CD4-positive, alpha-beta T cell (primary cell): ENCODE measurements at places on chromosomes 7 and 10.

DNA sequence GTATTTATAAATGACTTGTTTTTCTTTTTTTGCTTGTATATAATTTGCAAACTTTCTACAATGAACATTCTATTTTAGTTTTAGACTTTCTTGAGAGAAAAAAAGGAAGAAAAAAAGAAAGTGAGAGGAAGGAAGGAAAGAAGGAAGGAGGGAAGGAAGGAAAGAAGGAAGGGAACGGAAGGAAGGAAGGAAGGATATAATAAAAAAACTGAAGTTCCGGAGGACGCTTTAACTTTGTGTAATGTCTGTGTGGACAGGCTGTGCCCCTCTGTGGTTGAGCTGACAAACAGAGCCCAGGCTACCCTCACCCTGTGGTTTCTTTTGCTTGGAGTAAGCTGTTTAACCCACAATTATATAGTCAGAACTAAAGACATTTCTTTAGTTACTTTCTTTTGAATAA is 108.7 kb downstream of the SEMA3D start:
- no peak for DNase-seq

GRCh38 chr7:74003621-74004020 is 24.4 kb upstream of the ELN start:
- no peak for DNase-seq

- DNase-seq, result no peak
Observed at GRCh38 chr10:129131457-129132132, 335.4 kb upstream of the MGMT start.

DNA sequence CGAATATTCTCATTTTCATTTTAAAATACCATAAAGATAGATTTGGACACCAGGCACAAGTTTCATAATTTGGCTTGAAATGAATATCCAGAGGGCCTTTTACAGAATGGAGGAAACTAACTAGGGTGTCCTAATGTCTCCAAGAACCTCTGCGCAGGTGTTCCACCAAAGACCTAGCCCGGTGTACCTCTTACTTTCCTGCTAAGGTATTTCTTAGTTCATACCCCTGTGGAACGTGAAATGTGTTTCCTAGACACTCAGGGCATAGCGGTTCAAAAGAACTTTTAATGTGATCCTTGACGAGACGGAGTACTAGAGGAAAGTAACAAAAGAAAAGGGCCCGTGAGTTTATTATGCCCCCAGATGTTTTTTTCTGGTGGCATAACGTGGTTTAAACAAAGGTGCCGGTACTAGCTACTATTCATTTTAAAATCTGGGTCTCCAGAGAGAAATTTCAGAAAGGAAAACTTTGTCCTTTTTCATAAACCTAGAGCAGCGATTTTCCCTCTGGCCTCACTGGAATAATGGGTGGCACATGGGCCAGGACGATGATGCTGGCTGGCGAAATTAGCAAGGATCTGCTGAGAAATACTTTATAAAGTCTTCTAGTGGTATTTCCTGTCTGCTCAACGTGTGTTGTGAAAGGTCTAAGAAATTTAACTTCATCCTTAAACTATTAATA is 1.4 kb downstream of the APBB1IP start:
- DNase-seq, result no peak

- DNase-seq, result no peak
Observed at GRCh38 chr10:126109893-126110292, 213.5 kb downstream of the FANK1 start.

- no peak for DNase-seq
Observed at GRCh38 chr7:120813546-120814252, 44.2 kb downstream of the TSPAN12 start.

- no peak for DNase-seq
Observed at GRCh38 chr7:99362801-99363200, 11.7 kb upstream of the ARPC1B start.
